Activated T-cell treated with anti-CD3 and anti-CD28 coated beads for 4 hours (primary cell): ENCODE measurements at places on chromosomes 3 and 15.
A peak's percentile ranks its signal among the peaks of the same experiment; 100 is the strongest.

DNA sequence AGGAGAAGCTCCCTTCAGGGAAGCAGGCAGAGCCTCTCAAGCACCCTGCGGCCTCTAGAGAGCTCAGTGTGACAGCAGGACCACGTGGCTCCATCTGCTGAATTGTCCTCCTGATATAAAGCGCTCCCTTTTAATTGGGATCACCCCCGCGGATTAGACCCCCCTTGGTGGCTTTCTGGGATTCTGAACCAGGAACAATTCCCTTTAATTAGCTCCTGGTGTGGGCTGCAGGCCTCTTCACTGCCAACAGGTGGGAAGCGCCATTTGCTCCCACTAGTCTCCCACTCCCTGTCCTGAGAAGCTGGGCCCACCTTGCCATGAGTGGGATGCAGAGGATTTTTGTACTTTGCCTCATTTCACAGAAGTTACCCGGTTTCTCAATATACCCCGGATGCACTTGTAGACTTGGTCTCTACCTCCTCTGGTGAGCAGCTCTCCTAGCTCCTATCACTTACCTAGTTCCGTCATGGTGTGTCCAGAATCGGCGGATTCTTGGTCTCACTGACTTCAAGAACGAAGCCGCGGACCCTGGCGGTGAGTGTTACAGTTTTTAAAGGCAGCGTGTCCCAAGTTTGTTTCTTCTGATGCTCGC, 592 bp downstream of the PGPEP1L start:
- no peak for DNase-seq

GRCh38 chr3:36433511-36433910, 53.2 kb downstream of the STAC start:
- no peak for DNase-seq

- no peak for DNase-seq
These were observed 6.4 kb downstream of the IQSEC1 start for GRCh38 chr3:13066834-13067233.

GRCh38 chr15:63332367-63333124, 49.1 kb downstream of the CA12 start:
- DNase-seq: no peak

DNA sequence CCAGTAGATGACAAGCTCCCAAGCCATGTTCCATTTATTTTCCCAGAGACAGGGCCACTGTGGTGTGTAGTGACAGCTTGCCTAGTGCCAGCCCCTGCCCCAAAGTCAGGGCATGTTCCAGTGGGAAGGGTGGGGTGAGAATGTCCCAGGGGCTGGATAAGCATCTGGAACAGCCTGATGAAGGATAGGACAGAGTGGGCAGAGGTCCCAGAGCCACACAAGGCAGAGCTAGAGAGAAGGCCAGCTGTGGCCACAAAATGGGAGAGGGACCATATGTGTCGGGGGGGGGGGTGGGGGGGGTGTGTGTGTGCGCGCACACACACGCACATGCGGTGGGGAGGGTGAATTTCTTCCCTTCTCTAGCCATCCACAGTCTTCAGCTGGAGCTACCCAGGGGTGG, 27.0 kb upstream of the TSPAN3 start:
- no peak for DNase-seq

DNA sequence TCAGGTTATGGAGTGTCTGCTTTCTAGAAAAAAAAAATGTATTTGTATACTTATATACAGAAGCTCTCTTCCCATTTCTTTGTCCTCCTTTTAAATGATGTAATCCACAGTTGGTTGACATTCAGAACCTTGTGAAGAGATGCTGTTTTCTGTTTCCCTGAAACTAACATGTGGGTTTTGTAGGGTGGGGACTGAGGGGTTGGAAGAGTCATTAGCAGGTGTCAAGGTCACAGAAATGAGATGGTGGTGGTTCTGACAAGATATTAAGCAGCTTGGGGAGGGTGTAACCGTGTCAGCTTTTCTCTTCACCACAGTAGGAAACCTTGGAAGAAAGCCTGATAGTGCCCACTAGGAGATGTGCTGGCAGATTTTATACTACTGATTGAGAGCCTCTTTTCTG, 2.4 kb downstream of the RASA2 start:
- no peak for DNase-seq

DNA sequence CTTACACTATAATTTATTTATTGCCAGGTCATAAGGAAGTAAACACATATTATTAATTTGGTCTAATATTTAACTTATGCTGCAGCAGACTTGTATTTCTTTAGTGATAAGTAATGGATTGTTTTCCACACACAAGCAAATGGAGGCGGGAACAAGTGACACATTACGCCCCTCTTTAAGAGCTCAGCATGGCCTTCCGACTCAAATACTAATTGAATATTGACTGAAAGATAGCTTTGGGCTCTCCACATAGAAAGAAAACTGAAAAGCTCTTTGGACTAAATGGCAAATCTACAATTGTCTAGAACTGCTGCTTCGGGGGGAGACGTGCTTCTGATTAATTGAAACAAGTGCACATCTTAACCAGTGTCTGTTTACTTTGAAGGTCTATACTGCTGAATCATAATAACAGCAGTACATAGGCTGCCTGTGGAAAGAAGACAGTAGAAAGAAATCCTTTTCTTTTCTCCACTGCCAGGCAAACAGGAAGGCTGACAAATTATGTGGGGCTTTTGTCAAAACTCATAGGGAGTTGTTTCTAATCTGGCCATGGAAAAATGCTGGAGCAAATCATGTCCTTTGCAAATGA, 15.9 kb downstream of the CADPS start:
- DNase-seq: no peak

- DNase-seq: no peak
These were observed 10.0 kb downstream of the ARMC8 start for GRCh38 chr3:138197058-138197457.

DNA sequence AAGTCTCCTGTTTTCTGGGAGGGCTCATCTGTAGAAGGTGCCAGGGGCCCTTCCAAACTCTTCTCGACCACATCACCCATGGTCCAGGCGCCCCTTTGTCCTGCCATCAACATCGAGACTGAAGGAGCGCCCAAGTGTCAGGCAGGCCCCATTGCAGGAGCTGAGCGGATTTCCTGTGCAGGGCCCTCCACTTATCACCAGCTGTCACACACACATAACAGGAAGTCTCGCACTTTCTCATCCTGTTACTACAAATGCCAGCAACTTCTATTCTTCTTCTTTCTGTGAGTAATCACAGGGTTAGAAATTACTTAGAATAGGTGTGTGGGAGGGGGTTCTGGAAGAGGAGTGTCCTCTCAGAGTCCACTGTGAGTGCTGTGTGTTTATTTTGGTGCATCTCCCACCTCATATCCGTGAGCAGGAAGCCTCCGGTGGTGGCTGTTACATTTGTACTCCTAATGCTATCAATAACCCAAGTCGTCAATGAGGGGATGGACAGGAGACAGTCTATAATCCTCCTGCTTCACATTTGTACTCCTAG, at the start of gene KLHL6:
Gene KLHL6, minus strand, starts transcription at position 166 of the 541 bp plus-strand sequence. Its CDS starts 53 bp downstream, at position 113.
- peak; percentile 46 for DNase-seq

DNA sequence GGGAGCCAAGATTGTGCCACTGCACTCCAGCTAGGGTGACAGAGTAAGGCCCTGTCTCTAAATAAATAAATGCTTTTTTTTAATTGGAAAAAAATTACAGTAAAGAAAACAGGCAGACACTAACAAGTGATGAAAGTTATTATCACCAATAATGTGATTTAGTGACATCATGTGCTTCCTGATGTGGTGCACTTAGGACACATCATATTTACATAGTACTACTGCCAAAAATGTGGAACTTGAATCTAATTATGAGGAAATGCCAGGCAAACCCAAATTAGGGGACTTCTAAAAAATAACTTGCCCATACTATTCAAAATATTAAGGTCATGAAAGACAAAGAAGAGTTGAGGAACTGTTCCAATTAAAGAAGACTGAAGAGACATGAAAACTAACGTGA, 30.8 kb downstream of the MAP4 start:
- DNase-seq: no peak

DNA sequence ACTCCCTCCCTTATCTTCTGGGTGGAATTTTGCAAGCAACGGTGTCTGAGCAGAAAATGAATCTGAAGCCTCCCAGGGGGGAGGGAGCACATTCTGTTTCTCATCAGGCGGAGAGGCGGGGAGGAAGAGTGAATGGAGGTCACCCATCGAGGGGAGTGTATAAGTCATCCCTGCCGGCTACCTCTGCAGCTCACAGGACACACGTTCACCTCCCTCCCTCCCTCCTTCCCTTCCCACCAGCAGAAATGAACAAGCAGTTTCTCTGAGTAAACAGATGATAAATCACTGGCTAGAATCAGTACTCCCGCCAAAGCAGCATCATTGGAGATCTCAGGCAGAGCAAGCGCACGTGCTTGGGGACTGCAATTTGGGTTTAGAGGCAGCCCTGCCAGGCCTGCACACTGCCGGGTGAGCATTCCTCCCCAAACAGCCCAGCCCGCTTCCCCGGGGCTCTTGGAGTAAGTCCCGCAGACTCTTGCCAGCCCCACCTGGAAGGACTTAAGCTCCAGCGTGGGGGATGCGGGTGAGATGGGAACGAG, 38.3 kb downstream of the CPN2 start:
- no peak for DNase-seq

- DNase-seq: no peak
These were observed 5.0 kb upstream of the MYL3 start for GRCh38 chr3:46868287-46868686.

DNA sequence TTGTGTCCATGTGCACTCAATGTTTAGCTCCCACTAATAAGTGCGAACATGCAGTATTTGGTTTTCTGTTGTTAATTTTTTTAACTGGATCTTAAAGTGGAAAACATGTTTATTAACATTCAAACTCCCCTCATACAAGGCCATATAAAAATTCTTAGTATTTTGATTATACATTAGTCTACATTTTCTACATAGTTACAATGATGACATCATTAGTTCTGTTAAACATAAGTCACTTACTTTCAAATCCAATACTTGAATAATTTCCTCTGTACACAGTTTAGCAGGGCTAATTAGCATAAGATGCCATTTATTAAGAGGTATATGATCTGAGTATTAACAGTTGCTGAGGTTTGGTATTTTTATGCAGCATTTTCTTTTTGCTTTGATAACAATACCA, 91.3 kb upstream of the CCDC39 start:
- no peak for DNase-seq

- DNase-seq: no peak
These were observed 65.0 kb downstream of the FRMD4B start for GRCh38 chr3:69320871-69321271.

DNA sequence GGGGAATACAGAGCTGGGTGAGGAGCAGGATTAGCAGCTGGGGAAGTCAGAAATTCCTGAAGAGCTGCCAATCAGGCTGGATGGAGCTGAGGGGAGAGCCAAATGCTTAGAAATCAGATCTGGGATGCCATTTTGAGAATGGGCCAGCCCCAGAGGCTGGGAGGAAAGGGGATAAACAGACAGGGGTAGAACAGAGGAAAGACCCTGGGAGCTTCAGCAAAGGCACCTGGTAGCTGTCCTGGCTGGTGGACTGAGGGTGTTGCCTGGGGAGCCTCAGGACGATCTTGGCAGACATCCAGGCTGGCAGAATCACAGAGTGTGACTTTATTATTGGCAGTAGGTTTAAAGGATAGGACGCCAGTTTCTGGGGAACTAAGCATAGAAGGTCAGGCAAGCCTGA, 97.8 kb downstream of the SQOR start:
- DNase-seq: no peak

- no peak for DNase-seq
These were observed 363 bp downstream of the MAGI1 start for GRCh38 chr3:66038384-66038725.

DNA sequence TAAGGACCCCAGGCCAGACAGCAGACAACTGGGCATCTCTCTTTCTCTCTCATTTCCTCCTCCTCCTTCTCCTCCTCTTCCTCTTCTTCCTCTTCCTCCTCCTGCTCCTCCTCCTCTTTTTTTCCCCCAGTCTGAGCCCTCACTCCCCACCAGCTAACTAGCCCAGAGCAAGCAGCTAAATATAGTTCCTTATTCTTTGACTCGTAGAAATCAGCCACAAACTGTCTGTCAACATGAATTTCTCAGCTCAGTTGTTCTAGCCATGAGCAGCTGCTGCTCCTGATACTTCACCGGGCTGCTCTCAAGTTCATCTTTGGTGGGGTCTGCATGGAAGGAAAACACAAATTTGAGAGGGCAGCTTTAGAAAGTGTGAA, 19.2 kb upstream of the LOXL1 start:
- no peak for DNase-seq

GRCh38 chr15:45183511-45183910, 4.3 kb downstream of the SHF start:
- DNase-seq: no peak

GRCh38 chr3:69579306-69580041, 159.8 kb upstream of the MITF start:
- DNase-seq: no peak

DNA sequence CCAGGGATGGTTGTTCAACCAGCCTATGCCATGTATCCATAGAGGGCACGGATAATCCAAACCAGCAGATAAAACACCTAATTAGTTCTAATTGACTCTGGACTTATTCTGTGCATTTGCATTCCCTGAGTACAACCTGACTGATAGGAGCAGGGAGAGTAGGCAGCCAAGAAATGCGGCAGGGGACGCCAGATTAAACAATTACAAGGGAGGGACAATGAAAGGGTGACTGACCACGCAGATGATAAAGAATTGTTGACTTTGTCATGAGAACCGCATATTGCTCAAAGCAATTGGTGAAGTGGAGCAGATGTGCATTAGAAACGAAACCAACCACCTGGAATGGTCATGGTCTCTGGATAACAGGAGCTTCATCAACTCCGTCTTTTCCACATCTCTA, 369.1 kb upstream of the FRG2C start:
- DNase-seq: no peak

DNA sequence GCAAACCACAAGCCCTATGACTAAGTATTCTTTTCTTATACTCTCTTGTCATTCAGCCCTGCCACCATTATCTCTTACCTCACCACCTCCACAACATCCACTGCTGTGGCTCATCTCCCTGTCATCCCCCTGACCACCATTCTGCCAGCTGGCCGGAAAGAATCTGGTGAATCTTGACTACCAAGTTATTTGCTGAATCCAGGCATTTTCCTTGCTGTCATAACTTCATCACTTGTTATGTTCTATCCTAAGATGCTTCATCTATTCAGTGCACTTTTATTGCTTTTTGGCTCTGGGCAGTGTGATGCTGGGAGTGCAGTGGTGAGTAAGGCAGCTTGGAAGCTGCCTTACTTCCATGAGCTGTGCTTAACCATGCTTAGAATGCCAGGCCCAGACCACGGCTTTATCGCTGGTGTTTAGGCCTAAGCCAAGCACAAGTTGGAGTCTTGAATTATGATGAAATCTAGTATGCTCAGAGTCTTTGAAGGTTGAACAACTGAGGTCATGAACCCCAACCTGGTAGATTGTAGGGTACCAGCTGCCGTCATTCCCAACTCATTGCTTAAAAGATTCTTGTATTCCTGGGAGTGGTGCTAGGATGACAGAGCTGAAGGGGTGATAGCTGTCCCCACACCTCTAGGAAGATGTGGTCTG, 27.0 kb upstream of the APH1B start:
- DNase-seq: no peak

- no peak for DNase-seq
These were observed 11.5 kb downstream of the SEMA3F start for GRCh38 chr3:50166620-50167019.
